Stomach (tissue), 19 donors: ENCODE measurements at places on chromosomes 12 and 14. TPM values are rescaled to one million over a fixed set of nuclear protein-coding genes. Genes with fewer than 3 reads are reported as not detected.

Gene KRT7
- 186 TPM for total RNA-seq

Gene WNT1
- not detected for total RNA-seq

Gene LRRC10
- total RNA-seq = not detected

Gene POU6F1
- 5.9 TPM for total RNA-seq

Gene ADAM21
- not detected for total RNA-seq

Gene OASL
- total RNA-seq = not detected

Gene KRT77
- not detected for total RNA-seq

Gene SLC35F4
- total RNA-seq = not detected

Gene HOXC9
- total RNA-seq = not detected

Gene AMIGO2
- 2.9 TPM for total RNA-seq
